ENCODE measurements at places on chromosomes 1 and 21.

GRCh38 chr1:156811168-156811567 lies 5.5 kb downstream of the SH2D2A start:
- DNase-seq: no peak
- H3K4me3 ChIP-seq: no peak overlapping the region
- peaks cover 14% of the 10 kb centered on the region for H3K27me3 ChIP-seq
- no peak overlapping the region for H3K27ac ChIP-seq

DNA sequence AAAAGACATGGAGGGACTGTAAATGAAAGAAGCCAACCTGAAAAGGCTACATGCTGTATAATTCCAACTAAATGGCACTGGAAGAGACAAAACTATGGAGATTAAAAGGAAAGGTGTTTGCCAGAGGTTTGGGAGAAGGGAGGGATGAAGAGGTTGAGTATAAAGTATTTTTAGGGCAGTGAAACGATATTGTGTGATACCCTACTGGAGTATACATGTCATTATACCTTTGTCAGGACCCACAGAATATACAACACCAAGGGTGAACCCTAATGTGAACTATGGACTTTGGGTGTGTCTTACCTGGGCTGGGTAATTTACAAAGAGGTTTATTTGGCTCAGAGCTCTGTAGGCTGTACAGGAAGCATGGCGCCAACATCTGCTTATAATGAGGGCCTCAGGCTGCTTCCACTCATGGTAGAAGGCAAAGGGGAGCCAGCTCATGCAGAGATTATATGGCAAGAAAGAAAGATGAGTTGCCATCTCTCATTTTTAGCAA lies 73.4 kb downstream of the CD2 start:
- no peaks in the 10 kb centered on the region for H3K36me3 ChIP-seq
- no peak for DNase-seq
- H3K4me3 ChIP-seq: no peak overlapping the region
- H3K27me3 ChIP-seq: peaks cover 8% of the 10 kb centered on the region
- H3K27ac ChIP-seq: peak overlapping the region; percentile 78
- H3K4me1 ChIP-seq: peaks cover 11% of the 10 kb centered on the region

GRCh38 chr1:214923278-214923915 lies 159.1 kb upstream of the KCNK2 start:
- no peaks in the 10 kb centered on the region for H3K27me3 ChIP-seq
- no peaks in the 10 kb centered on the region for H3K4me1 ChIP-seq
- DNase-seq: no peak
- H3K36me3 ChIP-seq: no peaks in the 10 kb centered on the region
- no peak overlapping the region for H3K4me3 ChIP-seq
- H3K27ac ChIP-seq: no peak overlapping the region

DNA sequence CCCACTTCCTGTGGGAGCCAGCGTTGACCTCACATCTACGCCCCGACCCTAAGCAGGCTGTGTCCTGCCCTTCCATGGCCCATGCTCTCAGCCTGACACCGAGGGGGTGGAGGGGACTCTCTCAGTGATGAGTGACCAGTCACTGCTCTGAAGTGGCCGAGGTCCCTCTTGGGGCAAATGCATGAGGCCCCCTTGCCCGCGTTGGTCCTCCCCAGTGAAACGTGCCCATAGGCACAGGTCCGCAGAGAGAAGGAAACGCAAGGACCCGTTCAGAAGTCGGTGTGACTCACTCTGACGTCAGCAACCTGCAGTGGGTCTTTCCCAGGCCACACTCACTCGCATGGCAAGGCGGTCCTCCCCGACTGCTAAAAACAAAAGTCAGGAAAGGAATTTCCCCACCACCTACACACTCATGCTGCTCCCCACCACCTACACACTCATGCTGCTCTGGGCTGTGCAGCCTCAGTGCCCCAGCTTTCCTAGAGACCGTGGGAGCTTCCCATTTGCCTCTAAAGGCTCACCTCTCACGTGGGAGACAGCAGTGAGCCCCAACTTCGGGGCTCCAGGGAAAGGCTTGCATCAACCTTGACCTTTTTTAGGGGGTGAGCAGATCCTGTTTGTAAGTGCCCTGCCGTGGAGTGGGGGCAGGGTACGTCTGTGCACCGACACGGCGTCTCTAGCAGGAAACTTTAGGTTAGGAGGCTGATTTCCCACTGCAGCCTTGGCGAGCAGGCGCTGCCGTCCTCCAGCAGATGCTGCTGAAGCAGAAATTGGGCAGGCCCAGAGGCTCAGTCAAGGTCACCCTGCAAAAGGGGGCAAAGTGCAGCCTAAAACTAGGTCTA lies 11.4 kb downstream of the UBASH3A start:
- peaks cover 21% of the 10 kb centered on the region for H3K4me1 ChIP-seq
- no peaks in the 10 kb centered on the region for H3K36me3 ChIP-seq
- DNase-seq: peak; percentile 90

- DNase-seq: no peak
- no peak overlapping the region for H3K27ac ChIP-seq
- H3K4me1 ChIP-seq: no peaks in the 10 kb centered on the region
- H3K27me3 ChIP-seq: peaks cover 12% of the 10 kb centered on the region
- no peaks in the 10 kb centered on the region for H3K36me3 ChIP-seq
Measured at GRCh38 chr1:59992040-59992820, 65.7 kb upstream of the CYP2J2 start.

GRCh38 chr1:232473324-232473723 lies 156.6 kb downstream of the SIPA1L2 start:
- H3K27me3 ChIP-seq: peaks cover 4% of the 10 kb centered on the region
- H3K4me3 ChIP-seq: no peak overlapping the region
- no peaks in the 10 kb centered on the region for H3K4me1 ChIP-seq

DNA sequence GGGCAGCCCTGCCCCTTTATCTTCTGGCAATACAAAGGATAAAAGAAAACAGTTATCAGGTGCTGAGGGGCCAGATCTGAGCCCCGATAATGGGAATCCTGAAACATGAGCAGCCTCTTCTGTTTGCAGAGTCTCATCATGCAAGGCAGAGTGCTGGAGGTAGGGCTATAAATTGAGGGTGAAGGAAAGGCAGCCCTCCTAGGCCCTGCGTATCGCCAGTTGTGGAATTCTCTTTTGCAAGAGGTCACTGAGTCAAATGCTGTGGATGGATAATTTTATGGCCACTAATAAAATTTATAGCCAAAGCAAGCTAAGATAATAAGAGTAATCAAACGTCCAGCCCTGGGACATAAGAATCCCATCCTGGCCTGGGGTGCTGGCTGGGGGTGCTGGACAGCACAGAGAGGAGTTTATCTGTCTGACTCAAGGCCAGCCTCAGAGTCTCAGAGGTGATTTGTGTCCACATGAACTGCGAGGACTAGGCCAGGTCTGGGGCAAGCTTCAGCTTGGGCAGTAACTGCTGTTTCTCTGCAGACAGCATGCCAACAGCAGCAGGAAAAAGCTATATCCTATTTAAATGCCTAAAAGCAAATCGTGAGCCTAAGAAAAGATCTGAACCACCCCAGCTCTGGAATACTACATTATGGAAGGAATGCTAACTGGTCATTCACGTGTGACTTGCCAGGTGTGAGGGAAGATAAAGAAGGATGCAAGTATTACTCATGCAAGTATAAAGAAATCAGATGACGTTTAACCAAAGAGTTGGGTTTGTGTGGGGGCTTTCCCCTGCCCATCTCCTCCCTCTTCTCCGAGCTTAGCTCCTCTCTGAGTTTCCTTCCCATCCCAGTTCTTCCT lies 254.8 kb downstream of the KIF26B start:
- no peaks in the 10 kb centered on the region for H3K36me3 ChIP-seq
- H3K4me1 ChIP-seq: no peaks in the 10 kb centered on the region
- no peaks in the 10 kb centered on the region for H3K27me3 ChIP-seq

DNA sequence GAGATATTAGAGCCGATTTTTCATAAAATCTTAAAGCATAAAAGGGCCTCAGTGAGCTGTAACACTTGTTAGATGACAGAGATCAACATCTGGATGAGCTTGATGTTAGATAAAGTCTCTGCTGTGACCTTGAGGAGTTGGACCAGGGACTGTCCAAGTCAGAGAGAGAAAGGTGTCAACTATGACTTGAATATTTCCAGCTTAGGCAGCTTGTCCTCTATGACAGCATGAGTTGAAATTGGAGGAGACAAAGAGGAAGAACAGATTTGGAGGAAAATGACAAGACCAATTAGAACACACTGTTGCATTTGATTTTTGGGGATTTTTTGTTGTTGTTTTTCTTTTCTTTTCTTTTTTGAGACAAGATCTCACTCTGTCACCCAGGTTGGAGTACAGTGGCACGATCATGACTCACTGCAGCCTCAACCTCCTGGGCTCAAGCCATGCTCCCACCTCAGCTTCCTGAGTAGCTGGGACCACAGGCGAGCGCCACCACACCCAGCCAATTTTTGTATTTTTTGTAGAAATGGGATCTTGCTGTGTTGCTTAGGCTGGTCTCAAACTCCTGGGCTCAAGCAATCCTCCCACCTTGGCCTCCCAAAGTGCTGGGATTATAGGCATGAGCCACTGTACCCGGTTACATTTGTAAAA lies 35.3 kb upstream of the CLIC4 start:
- peaks cover 17% of the 10 kb centered on the region for H3K4me1 ChIP-seq
- peak overlapping the region; percentile 5 for H3K27ac ChIP-seq
- H3K4me3 ChIP-seq: no peak overlapping the region
- DNase-seq: no peak
- H3K36me3 ChIP-seq: no peaks in the 10 kb centered on the region
- no peaks in the 10 kb centered on the region for H3K27me3 ChIP-seq

DNA sequence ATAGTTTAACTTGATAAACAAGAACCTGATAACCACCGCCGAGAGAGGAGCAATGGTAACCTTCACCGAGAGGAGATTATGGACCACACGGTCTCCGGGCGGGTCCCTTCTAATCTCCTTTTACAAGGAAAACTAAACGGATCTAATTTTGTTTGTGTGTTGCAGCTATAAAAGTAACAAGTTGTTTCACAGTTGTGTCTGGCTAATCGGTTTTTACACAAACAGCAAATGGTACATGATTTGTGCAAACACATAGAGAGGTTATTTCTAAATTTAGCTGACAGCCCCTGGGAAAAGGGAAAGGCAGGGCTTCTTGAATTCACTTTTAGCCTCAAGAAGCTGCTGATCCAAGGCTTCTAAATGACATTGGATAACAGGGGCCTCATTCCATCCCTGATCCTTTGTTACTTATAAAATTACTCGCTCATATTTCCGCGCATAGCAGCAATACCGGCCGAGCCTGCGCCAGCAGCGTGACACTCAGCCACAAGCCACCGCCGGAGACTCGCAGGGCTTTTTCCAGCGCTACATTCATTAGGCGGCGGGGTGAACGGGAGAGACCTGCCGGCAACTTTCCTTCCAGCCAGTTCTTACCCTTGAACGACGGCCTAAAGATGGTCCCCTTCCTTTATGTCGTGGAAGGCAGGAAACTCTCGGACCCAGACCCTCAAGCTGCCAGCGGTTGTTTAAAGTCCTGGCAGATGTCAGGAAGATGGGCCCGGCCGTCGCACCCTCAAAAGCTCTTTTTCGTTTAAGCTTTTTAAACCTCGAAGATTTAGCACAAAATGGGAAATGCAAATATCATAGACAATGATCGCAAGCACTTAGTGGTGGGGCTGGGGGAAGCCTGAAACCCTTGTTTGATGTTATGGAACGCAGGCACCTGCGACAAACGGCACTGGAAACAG lies 4.4 kb downstream of the FOXD3 start:
- peaks cover 24% of the 10 kb centered on the region for H3K36me3 ChIP-seq
- DNase-seq: no peak
- H3K27me3 ChIP-seq: peaks cover 52% of the 10 kb centered on the region
- H3K4me3 ChIP-seq: no peak overlapping the region
- H3K27ac ChIP-seq: peak overlapping the region; percentile 87
- peaks cover 42% of the 10 kb centered on the region for H3K4me1 ChIP-seq

- H3K27ac ChIP-seq: no peak overlapping the region
- H3K4me3 ChIP-seq: no peak overlapping the region
- no peaks in the 10 kb centered on the region for H3K4me1 ChIP-seq
- DNase-seq: no peak
- no peaks in the 10 kb centered on the region for H3K27me3 ChIP-seq
- H3K36me3 ChIP-seq: no peaks in the 10 kb centered on the region
Measured at GRCh38 chr1:60423146-60423780, 349.7 kb upstream of the C1orf87 start.

DNA sequence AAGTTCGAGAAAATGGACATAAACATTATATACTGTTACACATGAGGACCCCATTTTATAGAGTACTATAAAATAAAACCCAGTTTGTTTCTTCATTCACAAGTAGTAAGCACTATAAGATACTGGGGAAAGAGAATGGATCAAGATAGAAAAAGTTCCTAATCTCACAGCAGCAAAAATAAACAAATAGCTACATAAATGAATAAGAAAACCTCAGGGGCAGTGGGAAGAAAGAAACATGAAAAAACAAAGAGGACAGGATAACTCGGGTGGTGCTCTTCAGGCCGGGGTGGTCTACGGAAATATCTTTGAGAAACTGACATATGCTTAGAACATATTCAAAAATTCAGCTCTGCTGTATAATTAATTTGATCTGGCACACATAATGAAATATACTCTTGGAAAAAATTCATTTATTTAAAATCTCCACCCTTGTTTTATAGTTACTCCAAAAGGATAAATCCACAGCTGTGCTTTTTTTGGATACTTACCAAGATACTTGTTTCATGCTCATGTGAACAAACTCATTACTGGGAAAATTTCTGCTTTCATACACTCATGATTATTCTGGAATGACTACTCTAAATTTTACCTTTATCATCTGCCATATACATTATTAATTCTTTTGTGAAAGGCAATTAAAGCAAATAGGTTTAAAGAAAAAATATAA lies 20.0 kb downstream of the CEP170 start:
- H3K27me3 ChIP-seq: no peaks in the 10 kb centered on the region
- no peak overlapping the region for H3K27ac ChIP-seq
- H3K4me3 ChIP-seq: no peak overlapping the region

DNA sequence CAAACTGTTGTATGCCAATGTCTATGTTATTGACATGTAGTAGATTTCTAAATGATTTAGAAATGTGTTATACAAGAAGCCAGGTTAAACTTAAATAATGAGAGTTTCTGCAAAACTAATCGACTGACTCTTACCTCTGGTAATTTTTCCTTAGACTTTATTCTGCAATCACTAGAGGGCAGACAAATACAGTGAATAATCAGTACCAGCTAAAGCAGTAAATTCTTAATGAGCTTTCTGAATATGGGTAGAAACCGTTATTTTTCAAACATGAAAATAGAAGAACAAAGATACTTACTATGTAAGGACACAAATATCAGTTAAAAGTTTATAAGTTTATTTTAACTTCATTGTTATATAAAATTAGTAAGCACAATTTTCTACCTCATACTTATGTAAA lies 97.9 kb upstream of the RGS1 start:
- H3K4me1 ChIP-seq: peaks cover 14% of the 10 kb centered on the region
- no peaks in the 10 kb centered on the region for H3K36me3 ChIP-seq
- peaks cover 16% of the 10 kb centered on the region for H3K27me3 ChIP-seq

Measured in stimulated activated naive B cell treated with anti-CD40 and anti-IgM and Interleukin-4, amounts not matched to agents 10 μg/mL and 1 μg/mL and 100 μg/mL, for 72 hours (primary cell).